ENCODE measurements at places on chromosomes 2 and 18.

DNA sequence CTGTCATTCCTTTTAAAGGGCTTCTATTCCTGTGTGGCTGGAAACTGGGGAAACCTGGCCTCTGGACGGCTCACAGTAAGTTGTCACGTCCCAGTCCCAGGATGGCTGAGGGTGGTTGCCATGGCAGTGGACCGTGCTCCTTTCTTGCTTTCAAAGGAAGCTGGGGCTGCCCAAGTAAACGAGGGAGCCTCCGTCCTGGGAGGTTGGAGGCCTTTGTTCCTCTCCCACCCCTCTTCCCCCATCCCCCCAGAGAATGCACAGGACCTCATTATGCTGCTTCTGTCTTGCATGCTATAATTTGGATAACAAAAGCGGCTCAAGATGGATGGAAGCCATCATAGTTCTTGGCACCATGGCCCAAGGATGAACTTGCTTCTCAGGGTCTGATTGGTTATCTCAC is 325.5 kb upstream of the HS6ST1 start:
- DNase-seq, result no peak

DNA sequence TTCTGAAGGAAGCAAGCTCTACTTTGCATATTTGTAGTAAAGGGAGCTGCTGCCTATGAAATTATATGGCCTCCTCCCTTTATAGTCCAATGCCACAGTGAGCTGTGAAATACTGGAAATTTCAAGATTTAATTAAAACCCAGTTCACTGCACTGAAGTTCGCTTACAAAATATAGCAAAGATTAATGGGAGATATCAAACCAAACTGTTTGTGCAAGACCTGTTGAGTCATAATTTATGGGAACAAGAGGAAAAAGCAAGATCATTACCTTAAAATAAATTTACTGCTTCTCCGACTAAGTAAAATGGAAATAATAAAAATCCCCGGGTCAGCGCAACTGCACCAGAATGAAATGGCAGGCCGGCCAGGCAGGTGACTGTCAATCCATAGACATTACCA is 215.5 kb upstream of the RAB6C start:
- DNase-seq, result no peak

- no peak for DNase-seq
Measured at GRCh38 chr2:88236666-88237065, 66.5 kb downstream of the THNSL2 start.

DNA sequence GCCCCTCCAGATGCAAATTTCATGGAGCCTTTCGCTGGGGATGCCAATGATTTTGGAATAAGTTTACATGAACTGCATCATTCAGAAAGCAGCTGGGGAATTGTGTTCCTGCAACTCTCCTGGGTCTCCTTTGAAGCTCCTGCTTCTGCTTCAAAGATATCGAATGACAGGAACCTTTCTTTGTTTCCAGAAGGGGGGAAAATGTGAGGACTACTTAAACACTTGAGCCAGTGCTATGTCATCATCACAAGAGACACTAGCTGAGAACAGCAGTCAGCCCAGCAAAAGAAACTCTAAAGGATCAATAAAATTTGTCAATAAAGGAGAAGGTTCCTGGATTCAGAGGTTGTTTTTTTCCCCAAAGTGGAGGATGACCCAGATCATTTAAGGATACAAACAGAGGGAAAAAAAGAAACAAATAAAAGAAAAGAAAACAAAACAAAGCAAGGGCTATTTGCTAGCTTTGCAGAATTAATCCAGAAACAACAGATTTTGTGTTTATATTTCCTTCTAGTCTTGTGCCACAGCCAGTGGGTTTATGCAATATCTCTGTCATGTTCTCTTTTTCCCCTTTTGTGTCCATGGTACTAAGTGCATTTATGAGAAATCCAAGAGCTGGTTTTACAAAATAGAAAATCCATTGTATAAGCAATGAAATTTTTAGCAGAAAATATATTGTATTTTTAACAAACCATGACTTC is 463.7 kb downstream of the CDH2 start:
- peak; percentile 49 for DNase-seq

DNA sequence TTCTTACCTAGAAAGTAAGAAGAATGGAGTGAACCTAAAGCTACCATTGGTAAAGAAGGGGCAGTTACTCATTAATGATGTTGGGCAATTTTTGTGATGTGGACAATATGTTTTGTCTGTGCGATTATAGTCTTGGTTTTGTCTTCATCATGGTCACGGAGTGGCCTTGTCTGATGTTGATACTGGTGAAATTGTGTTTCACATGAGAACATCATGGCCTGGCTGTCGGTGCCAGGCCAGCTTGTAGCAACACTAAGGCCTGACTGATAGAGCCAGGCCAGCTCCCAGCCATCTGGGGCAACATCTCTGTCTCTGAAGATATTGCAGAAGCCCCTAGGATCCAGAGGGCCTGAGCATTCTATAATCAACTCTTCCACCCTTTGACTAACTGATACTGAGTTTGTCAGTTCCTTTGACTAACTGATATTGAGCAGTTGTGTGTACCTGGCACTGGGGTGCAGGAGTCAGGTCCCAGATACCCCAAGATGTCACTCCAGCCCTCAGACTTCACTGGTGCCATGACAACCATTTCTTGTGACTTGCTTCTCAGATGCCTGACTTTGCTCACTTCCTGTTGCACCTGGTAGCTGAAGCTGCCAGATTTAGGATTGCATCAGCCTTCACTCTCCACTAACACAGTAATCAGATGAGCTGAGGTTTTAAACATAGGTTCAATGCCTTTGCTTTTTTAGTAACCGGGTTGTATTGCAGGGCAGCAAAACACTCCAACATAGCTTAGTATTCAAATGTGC is 62.5 kb downstream of the RPIA start:
- DNase-seq, result peak; percentile 17

- no peak for DNase-seq
Measured at GRCh38 chr2:11771971-11772615, 25.7 kb downstream of the LPIN1 start.

DNA sequence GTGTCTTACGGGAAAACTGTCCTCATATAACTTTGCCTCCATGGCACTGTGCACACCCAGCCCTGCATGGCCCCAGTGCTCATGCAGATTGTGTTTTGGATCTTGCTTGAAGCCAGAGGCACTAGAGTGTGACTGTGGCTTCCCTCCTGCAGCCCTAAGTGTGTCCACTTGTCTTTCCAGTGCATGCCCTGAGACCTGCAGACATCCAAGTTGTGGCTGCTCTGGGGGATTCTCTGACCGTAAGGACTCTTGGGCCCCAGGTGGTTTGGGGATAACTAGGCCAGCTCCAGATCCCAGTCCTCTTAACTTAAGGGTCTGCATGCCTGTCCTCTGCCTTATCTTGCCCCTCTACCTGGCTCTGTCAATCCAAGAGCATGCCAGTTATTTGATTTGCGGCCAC is 96.6 kb downstream of the PLB1 start:
- DNase-seq, result no peak

DNA sequence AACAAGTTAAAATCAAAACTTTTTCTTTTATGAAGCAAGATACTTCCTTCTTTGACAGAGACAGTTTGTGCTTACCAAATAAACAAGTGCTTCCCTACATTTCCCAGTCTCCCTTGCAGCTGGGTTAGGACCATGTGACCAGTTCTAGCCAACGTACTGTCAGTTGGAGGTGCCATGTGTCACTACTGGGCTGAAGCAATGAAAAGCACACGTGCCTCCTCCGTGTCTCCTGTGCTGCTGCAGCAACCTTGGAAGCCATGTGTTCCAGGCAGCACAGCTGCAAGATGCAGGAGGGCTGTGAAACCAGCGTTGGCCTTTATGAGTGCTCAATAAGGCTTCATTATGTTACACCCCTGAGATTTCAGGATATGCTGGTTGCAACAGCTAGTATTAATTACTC is 93.2 kb downstream of the DHRS9 start:
- no peak for DNase-seq

DNA sequence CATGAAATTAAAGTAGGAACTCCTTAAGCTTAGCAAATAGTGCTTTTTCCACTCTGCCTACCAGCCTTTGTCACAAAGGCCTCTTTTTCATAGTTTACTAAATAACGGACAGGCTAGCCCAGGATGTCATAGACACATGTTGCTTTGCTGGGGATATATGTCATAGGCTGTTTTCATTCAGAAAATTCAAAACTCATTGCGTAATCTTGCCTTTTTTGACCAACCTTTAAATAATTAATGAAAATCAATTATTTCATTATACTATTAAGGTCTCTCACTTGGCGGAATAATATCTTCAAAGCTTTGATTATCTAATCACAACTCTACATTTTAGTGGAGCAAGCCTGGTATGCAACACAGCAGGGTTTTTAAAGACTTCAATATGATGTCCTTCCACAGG is 1245.7 kb upstream of the LRRTM1 start:
- DNase-seq, result no peak

DNA sequence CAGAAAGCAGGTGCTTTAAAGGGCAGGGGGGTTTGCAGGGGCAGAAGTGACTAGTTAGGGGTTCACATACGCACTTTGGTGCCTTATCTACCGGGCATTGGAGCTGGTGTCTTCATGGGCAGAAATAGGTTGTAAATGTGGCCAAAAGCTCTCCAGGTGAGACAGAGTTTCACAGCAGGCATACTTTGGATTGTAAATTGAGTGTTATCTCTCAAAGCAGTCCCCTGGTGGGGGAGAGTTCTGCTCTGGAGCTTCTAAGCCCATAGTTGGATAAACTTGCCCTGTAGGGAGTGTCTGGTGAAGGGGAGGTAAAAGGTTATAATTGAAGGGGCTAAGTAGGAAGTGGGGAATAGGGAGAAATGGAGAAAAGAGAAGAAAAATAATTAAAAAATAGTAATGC is 43.1 kb downstream of the COL4A3 start:
- no peak for DNase-seq

DNA sequence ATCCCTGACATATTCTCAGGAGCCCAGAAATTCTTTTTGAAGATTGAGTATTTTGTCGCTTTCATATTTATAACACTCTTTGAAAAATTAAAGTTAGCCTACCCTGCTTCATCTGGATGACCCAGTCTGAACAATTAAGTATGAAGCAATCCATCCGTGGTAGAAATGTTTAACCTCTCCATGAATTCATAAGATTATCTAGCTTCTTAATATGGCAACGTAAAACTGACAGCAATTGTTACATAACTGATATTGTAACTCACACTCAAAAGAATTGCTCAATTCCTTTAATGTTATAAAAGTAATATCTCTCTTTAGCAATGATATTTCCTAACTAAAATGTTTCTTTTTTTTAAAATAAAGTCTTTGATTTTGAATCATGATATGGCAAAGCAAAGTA is 7.2 kb upstream of the ABCA12 start:
- no peak for DNase-seq

GRCh38 chr18:74748809-74749208 is 151.1 kb downstream of the ZNF407 start:
- no peak for DNase-seq

- no peak for DNase-seq
Measured at GRCh38 chr2:144424559-144425240, 95.2 kb downstream of the ZEB2 start.

DNA sequence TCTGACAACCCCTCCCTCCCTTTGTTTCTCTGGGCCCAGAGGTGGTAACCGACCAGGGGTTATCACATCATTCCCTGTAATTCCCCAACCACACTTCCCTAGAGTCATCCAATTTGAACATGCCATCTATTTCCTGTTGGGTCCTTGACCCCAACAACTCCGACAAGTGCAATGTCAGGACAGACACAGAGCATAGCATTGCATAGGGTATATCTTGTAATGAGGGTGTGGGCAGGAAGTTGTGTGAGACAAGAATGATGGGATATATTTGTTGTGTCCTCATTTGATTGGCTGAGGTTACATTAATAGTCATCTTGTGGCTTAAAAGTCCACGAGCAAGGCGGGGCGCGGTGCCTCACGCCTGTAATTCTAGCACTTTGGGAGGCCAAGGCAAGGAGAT is 33.4 kb upstream of the CNOT11 start:
- no peak for DNase-seq

- DNase-seq, result no peak
Measured at GRCh38 chr2:231348173-231348572, 47.3 kb upstream of the B3GNT7 start.

- no peak for DNase-seq
Measured at GRCh38 chr2:120301284-120301683, 44.7 kb upstream of the INHBB start.

DNA sequence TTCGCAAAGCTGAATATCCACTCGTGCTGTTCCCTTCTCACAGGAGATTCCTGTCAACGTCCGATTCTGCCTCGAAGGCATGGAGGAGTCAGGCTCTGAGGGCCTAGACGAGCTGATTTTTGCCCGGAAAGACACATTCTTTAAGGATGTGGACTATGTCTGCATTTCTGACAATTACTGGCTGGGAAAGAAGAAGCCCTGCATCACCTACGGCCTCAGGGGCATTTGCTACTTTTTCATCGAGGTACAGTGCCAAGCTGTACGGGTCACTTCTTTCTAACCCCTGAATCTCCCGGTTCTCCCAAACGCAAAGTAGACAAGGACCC is 14.6 kb downstream of the CNDP2 start:
- DNase-seq, result no peak

DNA sequence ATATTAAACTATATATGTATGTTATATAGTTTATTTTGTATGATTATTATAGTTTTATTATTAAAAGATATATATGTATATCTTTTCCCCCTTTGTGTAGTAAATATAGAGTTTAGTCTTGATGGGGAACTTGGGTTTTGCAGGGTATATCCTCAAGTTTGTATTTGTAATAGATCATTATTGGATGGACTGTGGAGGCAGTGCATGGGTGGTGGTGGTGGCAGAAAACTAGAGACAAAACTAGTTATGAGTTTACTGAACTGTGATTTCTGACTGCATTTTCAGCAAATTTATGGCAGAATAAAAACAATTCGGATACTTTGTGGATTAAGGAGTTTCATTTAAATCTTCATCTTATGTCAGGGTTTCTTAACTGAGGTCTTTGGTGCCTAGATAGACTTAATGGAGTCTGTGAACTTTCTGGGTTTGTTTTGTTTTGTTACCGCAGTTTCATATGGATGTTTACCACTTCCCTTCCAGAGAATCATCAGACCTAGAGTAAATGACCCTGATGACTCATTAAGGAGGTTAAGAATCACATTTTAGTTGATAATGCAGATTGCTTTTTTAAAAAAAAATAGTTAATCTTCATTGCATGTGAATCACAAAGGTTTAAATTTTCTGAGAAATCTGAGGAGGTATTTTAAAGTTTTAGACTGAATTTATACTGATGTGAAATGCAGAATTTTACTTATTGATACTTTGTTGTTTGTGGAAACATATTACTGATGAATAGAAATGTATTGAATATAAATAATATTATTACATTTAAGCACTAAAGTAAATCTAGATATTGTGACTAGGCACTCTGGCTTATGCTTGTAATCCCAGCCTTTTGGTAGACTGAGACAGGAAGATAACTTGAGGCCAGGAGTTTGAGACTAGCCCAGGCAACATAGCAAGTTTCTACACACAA is 14.5 kb downstream of the EPC2 start:
- DNase-seq, result no peak

DNA sequence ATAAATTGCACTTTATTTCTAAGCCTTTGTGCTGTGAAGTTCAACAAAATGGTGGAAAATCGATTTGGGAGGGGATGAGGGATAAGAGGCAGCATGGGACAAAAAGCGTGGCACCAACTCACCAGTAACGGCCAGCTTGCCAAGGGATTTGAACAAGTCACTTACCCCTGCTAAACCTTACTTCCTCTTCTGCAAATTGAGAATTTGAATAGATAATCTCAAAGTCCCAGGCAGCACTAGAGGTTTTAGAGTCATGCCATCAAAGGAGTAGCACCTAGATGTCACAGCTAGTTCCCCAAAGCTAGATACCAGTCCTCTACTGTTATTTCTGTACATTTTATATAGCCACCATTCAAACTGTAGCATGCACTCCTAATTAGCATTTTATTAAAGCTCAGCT is 83.7 kb upstream of the VRK2 start:
- no peak for DNase-seq
